ENCODE measurements at places on chromosomes 7 and 10.

GRCh38 chr7:137934941-137935883 lies 66.7 kb downstream of the CREB3L2 start:
- DNase-seq: no peak

DNA sequence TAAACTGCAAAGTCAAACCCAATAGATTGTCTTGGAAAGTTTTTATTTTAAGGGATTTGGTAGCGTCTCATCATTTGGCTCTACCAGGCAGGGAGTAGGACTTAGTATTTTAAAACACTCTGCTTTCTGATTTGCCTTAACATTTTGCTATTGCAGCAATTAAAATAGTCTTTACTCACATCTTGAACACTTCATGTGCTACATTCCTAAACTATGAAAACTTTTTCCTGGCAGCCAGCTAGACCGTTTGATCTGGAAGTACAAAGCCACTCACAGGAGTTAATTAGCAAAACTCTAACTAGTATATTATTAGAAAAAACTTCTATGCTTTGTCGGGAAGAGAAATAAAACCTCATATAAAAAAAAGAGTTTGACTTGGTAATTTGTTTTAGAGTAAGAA lies 111.4 kb downstream of the TFPI2 start:
- DNase-seq: no peak

- DNase-seq: no peak
These were observed 65.2 kb downstream of the ZMYND11 start for GRCh38 chr10:200405-200804.

GRCh38 chr10:80770239-80770638 lies 232.5 kb downstream of the SH2D4B start:
- no peak for DNase-seq

- no peak for DNase-seq
These were observed 5.6 kb upstream of the POM121 start for GRCh38 chr7:72919256-72919775.

GRCh38 chr7:7110706-7111105 lies 71.6 kb upstream of the C1GALT1 start:
- DNase-seq: no peak

- DNase-seq: no peak
These were observed 26.5 kb upstream of the PPP1R3A start for GRCh38 chr7:113945018-113945938.

DNA sequence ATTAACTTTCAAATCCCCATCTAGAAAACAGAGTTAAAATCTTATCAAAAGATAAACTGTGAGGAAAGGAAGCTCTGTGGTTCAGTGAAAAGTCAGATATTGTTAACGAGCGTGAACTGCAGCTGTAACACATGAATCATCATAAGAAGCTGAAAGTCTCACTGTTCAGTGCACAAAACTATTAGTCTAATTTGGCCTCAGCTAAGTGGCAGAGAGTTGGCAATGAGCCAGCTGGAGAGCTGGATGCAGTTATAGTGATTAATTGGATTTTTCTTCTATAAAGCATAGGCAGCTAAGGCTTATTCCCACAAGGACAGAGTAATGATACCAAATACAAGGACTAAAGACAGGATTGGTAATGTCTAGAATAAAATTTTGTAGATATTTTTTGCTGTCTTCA lies 101.1 kb upstream of the ABCB5 start:
- DNase-seq: no peak

DNA sequence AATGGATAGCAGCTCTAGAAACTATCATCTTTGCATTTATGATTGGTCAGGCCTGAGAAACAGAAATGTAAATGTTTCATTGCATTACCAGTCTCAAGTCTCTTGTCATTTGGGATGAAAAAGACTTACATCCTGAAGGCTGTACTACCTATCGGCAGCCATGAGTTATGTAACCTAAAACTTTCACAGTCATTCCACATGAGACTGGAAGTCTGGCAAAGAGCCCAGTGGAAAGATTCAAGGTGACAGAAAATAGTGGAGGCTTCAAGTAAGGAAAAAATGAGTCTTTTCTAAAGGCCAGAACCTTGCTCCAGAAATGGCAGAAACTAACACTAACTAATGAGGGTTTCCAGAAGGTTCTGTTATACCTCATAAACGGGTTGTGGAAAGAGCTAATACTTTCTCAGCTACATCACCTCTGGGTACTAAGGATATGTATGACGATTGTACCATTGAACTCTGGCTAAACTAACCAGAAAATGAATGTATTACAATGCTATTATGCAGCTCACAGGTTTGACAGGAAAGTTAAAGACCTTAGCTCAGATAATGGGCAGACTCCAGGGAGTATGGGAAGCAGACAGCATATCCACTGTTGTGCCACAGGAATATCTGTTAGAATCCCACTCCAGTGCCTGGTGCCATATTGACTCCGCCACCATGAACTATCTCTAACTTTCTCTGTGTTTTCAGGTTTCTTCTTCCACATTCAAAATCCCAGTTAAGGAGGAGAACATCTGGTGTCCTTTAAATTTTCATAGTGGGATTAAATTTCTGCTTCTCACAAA lies 41.7 kb upstream of the DYNC1I1 start:
- DNase-seq: no peak

DNA sequence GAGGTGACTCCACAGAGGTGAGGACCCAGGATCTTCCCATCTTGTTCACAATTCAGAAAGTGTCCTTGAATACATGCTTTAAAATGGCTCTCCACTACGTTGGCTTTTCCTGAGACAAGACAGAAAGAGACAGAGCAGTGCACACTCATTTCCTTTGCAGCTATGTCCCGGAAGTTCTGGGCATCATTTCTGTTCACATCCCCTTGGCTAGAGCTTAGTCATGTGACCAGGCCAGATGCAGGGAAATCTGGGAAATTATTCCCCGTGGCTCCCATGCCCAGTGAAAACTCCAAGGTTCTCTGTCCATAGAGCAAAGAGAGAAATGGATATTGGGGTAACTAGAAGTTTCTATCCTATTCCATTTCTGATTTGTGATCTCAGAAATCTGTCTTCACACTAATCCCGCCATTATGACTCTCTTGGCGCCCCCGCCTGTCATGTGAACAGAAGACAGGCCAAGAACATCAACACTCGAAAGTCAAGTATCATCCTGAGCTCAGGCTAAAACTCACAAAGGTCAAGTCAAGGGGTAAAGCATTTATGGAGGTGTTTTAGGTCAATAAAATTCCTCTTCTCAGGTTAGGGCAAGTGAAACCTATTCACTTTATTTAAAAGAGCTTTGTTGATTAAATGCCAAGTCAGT lies 251.4 kb upstream of the HABP2 start:
- DNase-seq: no peak

DNA sequence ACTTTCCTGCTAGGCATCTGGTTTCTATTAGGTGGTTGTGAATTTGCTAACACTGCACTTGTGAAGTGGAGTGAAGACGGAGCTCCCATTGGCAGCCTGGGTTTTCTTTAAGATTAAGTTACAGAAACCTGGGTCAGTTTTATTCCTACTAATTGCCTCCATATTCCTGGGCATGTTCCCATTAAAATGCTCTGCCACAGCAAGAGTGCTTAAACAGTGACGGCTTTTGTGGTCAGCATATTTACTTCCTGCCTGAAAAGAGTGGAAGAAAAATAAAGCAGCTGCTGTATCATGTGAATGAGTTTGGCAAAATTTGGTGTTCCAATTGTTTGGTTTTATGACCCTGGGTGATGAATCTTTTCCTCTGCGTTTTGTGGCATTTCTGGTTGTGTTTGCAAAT lies 96.9 kb upstream of the PLXDC2 start:
- no peak for DNase-seq

DNA sequence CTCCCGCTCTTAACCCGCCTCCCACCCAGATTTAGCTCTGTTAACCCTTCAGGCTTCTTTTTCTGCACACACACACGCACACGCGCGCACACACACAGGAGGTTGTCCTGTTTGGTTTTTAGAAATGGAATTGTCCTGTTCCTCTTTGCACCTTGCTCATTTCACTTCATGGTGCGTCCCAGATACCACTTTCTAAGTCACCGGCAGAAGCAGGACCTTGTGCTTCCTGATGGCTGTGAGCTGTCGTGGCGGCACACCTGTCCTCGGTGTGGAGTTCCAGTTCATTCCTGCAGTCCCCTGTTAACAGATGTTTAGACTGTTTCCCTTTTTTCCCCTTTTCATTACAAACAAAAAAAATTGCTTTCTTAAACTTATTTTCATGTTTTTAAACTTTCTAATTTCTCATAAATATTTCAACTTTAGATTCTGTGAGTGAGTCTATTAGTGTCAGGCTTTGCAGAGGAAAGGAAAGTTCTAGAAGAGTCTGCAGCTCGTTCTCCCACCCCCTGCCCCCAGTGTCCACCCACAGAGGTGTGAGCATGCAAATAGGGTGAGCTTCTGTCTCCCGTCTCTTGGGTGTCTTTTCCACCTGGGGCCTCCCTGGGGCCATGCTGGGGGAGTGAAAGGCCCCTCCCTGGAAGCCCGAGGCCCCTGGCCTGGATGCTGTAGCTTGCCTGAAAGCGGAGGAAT lies 85.5 kb downstream of the LHPP start:
- DNase-seq: no peak

DNA sequence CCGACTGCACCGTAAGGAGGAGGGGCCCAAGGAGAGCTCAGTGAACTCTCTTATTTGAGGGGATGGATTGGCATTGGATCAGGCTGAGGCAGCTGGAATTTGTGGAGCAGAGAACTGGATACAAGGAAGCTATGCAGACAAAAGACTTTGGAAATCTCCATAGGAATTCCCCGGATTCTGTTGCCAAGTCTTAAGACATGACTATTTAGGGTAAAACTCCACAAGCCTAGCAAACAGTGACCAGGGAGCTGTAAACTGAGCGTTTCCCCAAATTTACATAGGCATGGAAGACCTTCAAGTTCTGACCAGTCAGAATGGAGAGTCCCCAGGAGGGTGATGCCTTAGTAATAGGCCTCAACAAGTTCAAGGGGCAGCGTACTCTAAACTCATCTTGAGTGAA lies 82.5 kb upstream of the PCBD1 start:
- no peak for DNase-seq

DNA sequence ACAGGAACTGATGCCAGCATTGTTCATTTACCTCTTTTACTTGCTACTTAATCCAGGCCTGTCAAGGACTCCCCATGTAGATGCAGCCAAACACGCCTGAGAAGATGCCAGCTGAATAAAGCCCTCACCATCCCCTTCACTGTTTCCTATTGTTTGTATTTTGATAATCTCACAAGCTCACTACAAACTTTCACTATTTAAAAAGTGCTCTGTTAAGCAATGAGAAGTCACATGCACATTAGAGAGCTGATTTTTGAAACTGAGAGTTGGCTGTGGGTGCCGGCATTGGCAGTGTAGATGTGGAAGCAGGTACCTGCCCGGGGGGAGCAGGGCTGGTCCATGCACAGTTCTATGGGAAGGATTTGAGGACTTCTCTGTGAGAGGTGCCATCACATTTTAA lies 169.8 kb upstream of the GRB10 start:
- no peak for DNase-seq

DNA sequence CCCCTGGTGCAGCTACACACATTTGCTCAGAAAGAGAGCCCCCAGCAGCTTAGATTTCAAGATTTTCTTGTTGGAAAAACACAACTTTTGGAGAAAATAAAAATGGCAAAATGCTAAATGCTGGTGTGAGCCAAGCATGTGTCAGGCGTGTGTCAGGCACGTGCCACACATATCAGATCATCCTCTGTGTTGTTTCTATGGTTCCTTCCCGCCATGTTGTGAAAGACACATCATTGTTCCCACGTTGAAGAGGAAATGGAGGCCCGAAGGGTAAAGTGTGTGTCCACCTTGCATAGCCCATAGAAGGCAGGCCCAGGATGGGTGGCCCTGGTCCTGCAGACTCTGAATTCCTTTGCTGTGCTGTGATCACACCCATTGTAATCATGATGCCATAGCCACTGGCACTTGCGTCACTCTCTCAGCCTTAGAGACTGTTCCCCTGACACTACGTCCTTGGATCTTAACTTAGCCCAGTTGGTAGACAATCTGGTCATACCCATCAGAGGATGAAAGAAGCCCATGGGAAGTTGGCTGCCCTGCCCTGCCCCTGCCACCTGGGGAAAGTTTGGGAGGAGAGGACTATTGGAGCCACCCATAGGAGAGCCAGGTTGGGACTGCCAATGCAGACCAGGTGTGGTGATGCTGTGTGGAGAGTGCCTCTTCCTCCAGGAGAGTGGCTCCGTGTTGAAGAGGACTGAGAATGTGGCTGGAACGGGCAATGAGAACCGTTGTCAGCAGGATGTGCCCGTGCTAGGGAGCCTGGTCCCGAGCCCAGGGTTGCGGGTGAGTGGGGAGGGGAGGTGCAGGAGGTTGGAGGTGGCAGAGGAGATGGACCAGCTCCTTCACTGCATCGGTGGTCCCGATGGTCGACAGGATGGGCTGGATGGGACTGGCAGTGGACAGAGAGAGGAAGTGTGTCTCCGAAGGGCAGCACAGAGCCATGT lies 65.6 kb upstream of the IGFBP3 start:
- DNase-seq: no peak

DNA sequence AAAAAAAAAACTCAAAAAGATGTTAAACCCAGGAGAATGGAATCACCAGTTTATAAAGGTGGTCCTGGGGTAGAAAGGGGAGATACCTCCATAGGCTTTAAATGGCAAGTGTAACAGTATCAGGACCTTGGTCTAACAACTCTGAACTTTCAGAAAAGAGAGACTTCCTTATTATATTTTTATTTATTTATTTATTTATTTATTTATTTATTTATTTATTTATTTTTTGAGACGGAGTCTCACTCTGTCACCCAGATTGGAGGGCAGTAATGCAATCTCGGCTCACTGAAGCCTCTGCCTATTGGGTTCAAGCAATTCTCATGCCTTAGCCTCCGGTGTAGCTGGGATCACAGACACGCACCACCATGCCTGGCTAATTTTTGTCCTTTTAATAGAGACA lies 12.4 kb downstream of the HIBADH start:
- DNase-seq: no peak

DNA sequence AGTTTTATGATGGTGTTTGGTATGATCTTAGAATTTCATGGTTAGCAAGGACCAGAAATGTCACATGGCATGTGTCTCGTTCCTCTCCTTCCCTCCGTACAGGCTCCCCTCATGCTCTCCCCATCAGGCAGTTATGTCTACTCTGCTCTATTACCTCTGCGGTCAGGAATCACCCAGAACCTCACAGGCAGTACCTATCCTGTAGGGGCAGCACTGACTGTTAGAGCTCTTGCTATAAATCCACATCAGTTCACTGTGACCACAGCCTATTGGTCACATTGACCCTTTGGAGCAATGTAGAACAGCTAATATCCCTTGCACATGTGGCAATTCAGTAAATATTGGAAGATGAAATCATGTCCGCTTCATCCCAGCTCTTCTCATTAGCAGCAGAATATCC lies 151.8 kb downstream of the WNT2 start:
- DNase-seq: no peak

DNA sequence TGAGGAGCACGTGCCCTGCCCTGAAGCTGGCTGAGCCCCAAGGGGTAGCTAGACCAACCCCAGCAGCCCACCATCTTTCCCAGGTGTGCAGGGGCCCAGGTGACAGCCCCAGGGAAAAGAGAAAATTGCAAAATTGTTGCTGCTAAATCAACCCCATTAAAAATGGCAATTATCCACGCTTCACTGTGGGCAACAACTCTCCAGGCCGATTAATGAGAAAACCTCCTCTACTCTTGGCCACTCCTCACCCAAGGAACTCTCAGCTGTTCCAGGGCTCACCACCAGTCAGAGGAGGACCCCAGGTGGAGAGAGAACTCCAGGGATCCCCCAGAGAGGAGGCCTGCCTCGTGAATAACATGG lies 516.1 kb upstream of the MGMT start:
- no peak for DNase-seq

GRCh38 chr7:1872191-1873069 lies 202.4 kb downstream of the ELFN1 start:
- DNase-seq: no peak

Data from activated CD8-positive, alpha-beta T cell treated with anti-CD3 and anti-CD28 coated beads, Interleukin-2, amount 10 ng/mL, durations not matched to agents 7 days and 5 days (primary cell).